ENCODE measurements at places on chromosomes 6 and 20.

DNA sequence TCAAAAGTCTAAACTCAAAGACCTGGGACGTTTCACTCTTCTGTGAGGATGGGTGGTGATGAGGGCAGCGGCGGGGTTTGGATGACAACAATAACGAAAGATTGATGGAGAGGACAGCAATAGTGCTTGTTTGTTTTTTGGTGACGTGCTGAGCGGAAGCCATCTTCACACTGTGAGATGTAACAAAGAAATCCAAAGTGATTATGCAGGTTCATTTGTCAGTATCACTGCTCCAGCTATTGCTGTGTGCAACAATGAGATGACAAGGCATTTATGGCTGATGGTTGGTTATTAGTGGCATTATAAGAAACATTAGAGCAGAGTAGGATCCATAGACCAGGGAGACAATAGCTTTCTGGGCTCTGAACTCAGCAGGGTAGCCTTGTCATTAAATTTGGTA is 306.7 kb downstream of the RNF144B start:
- DNase-seq: no peak

- no peak for DNase-seq
Observed at GRCh38 chr6:154751011-154751800, 18.0 kb downstream of the SCAF8 start.

- no peak for DNase-seq
Observed at GRCh38 chr6:70563530-70563929, 3.2 kb upstream of the SDHAF4 start.

GRCh38 chr6:167047554-167047953 is 48.4 kb downstream of the CEP43 start:
- DNase-seq: no peak

GRCh38 chr20:58264271-58264670 is 35.8 kb upstream of the ANKRD60 start:
- no peak for DNase-seq

GRCh38 chr20:64111841-64112641 is 4.7 kb upstream of the NPBWR2 start:
- no peak for DNase-seq

- DNase-seq: no peak
Observed at GRCh38 chr20:58649288-58650180, 1.5 kb upstream of the STX16 start.

DNA sequence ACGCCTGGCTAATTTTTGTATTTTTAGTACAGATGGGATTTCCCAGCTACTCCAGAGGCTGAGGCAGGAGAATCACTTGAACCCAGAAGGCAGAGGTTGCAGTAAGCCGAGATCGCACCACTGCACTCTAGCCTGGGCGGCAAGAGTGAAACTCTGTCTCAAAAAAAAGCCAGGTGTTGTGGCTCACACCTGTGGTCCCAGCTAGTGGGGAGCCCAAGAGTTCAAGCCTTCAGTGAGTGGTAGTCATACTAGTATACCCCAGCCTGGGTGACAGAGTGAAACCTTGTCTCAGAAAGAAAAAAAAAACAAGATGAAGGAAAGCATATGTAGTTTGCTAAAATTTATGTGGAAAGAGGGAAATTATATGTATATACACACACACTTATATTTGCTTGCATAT is 20.0 kb upstream of the POU5F1 start:
- DNase-seq: no peak

DNA sequence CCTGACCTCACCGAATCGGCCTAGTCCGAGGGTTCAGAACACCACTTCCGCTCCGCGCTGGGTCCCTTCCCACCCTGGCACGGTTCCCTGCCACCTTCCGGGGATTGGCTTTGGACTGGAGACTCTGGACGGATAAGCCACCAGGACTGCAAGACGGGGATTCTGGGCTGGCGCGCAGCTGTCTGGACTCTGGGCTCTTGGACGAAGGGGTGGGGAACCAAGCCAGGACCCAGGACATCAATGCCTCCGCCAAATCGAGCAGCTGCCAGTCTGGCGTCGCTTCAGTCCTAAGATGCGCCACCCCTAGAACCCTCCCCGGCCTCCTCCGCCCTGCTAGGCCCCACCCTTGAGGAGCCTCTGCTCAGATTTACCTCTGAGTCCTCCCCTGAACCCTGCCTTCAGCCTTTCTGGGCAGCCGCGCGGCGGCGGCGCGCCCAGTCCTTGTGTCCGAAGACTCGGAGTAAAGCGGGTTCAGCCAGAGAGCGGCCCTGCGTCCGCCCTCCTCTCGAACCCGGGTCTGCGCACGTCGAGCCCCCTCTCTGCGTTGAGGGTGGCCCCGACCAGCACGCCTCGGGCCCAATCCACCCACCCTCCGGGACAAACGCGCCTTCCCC is 1.2 kb downstream of the KCNK17 start:
- DNase-seq: no peak

- DNase-seq: no peak
Observed at GRCh38 chr20:52295556-52295955, 104.0 kb upstream of the ZFP64 start.

DNA sequence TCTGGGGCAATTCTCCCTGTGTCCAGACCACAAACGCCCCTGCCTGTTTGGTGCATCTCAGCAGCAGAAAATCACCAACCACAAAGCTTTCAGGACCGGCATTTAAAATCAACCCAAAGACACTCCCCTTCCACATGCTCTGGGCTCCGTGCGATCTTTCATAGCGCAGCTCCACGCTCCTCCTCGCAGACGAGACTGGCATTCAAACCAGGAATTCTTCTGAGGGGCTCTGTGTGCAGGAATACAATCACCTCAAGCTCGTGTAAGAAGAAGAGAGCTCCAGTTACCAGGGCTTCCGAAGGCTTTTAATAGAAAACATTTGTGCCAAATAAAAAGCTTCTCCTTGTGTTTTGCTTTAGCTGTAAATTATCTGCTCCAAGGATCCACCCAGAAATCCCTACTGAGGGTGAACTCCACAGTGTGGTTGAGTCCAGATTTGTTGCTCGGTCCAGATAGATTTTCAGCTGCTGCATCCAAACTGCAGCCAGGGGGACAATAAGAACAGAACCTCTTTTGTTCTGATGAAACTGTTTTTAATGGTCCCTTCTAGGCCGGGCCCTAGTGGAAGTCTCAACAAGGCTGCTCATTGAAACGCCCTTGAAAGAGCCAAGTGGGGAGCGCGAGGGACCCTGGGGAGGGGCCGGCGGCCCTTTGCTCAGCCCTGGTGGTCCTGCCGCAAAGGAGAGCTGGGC is 16.4 kb upstream of the BMP7 start:
- DNase-seq: no peak

- DNase-seq: no peak
Observed at GRCh38 chr6:154206141-154206540, 150.5 kb downstream of the IPCEF1 start.

DNA sequence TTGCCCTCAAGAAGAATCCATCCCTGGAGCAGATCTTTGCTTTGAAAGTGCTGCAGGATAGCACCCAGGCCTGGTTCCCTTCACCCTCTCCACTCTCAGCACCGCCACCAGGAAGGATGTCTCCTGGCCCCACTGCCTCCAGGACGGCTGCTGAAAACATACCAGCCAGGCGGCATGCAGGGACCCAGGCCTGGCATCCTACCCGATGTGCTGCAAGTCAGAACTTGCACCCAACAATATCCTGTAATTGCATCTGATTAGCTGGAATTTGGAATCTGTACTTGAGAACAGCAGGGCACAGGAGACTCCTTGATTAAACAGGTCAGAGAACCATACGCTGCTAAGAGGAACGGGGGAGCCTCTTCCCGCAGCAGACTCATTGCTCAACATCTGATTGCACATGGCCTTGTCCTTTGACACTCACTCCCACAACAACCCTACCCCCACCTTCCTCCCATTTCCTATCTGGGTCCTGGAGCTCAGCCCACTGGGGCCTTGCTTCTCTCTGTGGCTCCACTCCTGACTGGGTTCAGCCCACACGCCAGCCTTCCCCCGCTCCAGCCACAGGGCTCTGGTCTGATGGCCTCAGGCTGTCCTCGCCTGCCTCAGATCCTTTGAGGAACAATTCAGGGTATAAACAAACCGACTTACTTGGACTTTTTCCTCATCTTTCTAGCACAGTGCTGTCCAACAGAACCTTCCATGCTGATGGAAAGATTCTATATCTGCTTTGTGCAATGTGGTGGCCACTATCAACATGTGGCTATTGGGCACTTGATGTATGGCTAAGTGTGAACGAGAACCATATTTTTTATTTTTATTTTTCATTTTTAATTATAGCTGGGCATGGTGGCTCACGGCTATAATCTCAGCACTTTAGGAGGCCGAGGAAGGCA is 78.0 kb downstream of the FGD2 start:
- no peak for DNase-seq

- DNase-seq: no peak
Observed at GRCh38 chr20:34712525-34713192, 8.5 kb downstream of the TP53INP2 start.

DNA sequence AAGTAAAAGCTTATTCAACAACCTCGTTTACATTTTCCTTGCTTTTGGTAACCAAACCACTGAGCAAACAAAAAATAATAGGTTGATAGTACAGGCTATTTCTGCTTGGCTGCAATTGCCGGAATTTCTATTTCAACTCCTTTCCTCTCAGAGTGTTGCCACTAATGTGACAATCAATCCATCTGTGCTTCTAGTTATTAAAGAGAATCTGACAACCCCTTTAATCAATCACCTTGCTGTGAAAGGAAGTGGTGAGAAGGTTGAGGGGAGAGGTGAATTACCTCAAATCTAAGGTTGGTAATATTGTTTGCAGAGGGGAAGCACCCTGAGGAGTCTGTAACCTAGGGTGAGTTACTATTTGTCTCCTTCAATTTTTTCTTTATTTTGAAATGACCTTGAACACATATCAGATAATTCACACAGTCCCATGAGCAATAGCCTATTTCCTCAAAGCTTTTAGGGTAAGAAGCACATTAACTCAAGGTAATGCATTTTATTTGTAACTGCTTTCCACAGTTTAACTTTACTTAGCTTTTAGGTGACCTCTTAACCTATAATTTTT is 603.4 kb downstream of the MMUT start:
- no peak for DNase-seq

GRCh38 chr6:146028252-146028795 is 538 bp upstream of the GRM1 start:
- peak; percentile 54 for DNase-seq

- no peak for DNase-seq
Observed at GRCh38 chr6:165716886-165717285, 53.8 kb upstream of the PDE10A start.

GRCh38 chr20:8356806-8357205 is 224.7 kb downstream of the PLCB1 start:
- no peak for DNase-seq

DNA sequence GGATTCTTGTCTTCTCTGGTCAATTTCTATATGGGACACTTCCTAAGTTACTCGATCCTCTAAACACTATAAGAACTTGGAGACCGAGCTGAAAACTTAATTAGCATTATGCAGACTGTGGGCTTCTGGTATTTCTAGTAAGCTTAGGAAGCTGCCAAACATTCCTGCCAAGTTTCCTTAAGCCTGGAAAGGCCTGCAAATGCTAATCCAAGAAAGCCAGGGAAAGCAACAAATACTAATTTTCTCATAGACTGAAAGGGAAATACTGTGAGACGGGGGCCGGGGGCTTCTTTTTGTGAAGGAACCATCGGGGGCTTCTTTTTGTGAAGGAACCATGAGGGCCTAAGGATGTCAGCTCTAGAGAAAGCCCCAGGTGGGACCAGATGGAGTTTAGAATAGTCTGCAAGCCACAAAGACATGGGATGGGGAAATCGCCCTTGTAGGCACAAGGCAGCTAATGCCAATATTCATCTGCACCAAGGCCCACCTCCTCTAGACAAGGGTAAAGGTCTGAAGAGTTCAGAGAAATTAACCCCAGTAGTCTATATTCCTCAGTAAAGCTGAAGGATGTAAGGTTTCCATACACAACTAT is 332.4 kb upstream of the PRDM1 start:
- no peak for DNase-seq

DNA sequence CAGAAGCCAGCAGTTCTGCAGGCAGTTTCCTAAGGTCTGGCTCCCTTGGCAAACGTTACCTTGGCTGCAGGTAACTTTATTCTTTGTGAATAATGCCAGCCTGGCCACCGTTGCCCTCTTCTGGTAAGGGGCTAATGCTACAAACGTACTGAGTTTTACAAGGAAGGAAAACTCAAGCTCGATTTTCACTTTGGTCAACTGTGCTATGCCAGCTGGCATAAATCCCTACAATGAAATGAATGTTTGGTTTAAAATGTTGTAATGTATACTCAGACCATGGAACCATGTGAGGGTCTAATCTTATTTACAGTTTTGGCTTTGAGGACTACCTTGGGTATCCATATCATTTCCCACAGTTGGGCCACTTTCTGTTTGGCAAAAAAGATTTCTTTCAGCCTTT is 101.4 kb downstream of the SLX4IP start:
- no peak for DNase-seq

- no peak for DNase-seq
Observed at GRCh38 chr20:63819224-63819921, 11.7 kb downstream of the ZBTB46 start.
